Stimulated activated CD4-positive, alpha-beta T cell treated with anti-CD3 and anti-CD28 coated beads, Interleukin-4, amount 100 ng/mL, for 48 hours (primary cell): ENCODE measurements at places on chromosomes 11 and 22.

- DNase-seq, result no peak
Measured at GRCh38 chr11:102332611-102332994, 14.4 kb upstream of the BIRC2 start.

DNA sequence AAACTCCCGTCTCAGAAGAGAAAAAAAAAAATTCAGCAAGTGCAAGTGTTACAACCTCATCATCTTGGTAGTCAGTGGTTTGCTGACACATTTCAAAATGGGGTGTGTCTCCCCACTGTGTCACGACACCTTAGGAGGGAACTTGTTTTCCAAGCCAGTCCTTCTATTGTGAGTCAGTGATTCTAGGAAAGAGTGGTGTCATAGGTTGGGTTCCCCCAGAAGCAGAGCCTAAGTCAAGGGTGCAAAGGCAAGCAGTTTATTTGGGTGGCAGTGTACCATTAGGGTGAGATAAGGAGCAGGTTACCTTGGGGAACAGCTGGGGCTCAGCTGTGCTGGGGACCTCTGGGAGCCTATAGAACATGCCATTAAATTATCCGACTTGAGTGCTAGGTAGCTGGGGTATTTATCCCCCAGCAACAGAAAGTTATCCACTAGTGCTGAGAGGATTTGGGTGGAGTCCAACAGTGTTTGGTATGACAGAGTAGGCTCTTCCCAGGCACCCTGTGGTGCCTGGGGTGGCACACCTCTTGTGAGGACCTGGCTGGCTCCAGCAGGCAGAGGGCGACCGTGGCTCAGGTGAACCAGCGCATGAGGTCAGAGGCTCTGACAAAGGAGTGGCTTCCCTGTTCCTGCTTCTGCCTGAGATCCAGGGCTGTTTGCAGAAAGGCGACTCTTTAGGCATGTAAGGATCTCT is 41.7 kb downstream of the KIAA1671 start:
- peak; percentile 33 for DNase-seq

GRCh38 chr11:102573851-102574250 is 43.3 kb upstream of the MMP7 start:
- DNase-seq, result no peak

GRCh38 chr22:48357196-48357595 is 1470.5 kb downstream of the BRD1 start:
- DNase-seq, result no peak

DNA sequence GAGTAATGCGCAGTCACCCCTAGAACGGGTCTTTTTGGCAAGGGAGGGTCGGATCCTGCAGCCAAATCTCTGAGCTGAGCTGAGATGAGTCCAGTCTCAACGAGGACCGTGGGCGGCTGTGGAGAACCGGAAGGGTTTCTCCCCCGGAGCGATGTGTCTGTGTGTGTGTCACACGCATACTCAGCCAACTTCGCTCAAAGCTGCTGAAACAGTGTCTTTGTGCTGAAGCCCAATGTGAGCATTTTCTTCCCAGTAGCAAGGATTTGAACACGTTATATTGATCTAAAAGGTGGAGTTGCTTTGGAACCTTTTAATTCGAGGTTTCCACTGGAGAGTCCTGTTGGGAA is 1.4 kb upstream of the CELSR1 start:
- DNase-seq, result no peak

DNA sequence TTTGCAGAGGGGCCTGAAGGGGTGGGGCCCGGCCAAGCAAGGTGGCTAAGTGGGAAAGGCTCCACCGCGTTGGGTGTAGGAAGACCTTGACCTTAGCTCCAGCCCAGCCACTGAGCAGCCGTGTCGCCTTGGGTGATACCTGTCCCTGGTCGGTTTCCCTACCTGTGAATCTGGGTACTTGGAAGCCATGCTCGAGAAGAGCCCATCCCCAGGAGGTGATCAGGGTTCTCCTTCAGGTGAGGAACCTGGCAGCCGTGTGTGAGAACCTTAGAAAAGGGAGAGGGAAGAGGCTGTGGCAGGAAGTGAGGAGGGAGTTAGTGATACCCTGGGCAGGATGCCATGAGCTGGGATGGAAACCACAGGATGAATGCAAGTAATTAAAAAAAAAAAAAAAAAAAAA is 21.6 kb downstream of the PPARA start:
- DNase-seq, result no peak

GRCh38 chr11:86938900-86939880 is 16.0 kb downstream of the FZD4 start:
- DNase-seq, result no peak

DNA sequence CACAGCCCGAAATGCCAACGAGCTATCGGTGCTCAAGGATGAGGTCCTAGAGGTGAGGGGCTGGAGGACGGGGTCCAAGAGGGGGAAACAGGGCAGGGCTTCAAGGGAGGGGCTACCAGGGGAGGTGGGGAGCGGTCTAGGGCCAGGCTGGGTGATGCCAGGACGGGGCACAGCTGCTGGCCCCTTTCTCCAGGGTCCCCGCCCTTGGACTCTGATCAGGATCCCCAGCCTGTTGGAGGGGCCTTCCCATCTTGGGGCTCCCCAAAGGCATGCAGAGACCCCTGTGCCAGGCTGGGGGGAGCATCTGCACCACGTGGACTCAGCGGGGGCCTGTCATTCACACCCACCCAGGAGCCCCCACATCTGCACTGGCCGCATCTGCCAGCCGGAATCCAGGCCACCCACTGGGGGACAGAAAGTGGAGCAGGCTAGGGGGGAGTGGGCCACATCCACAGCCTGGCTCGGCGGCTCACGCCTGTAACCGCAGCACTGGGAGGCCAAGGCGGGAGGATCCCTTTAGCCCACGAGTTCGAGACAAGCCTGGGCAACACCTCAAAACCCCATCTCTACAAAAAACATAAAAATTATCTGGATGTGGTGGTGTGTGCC is 18.9 kb downstream of the EPS8L2 start:
- no peak for DNase-seq

- no peak for DNase-seq
Measured at GRCh38 chr22:37627121-37627520, 12.3 kb upstream of the SH3BP1 start.

DNA sequence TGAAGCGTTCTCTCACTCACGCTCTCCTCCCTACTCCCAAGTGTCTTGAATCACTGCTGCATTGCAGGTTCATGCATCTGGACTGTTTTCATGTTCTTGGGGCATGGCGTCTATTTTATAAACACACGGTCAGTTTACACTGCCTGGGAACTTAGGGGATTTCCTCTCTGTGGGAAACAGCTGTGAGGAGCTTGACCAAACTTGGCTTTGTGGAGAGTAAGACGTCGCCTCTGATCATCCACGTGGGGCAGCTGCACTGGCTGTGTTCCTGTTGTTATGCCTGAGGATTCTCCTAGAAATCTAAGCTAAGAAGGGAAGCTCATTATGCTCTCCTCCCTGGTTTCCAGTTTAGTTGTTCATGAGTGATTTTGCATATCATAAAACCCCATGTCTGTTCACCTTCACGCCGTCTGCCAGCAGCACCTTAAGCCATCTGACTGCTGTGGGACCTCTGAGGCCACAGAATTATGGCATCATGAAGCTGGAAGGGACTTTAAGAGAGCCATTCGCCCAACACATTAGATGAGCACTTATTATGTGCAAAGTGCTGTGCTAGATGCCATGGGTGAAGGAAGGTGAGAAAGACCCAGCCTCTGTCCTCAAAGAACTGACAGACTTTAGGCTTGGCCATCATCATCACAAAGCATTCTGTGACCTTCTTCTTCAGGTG is 38.8 kb upstream of the POU2AF1 start:
- DNase-seq, result no peak

- DNase-seq, result no peak
Measured at GRCh38 chr11:8814209-8814922, 96.6 kb upstream of the AKIP1 start.

- no peak for DNase-seq
Measured at GRCh38 chr22:19546680-19547079, 22.5 kb upstream of the CLDN5 start.

- no peak for DNase-seq
Measured at GRCh38 chr11:121889186-121889585, 226.8 kb downstream of the BLID start.

GRCh38 chr11:15884141-15884540 is 472.2 kb downstream of the SOX6 start:
- DNase-seq, result no peak

GRCh38 chr11:34749666-34750659 is 129.1 kb downstream of the EHF start:
- DNase-seq, result no peak

GRCh38 chr11:65340226-65340625 is 6.6 kb downstream of the DPF2 start:
- DNase-seq, result no peak

- DNase-seq, result no peak
Measured at GRCh38 chr11:74780248-74781005, 31.8 kb downstream of the RNF169 start.

DNA sequence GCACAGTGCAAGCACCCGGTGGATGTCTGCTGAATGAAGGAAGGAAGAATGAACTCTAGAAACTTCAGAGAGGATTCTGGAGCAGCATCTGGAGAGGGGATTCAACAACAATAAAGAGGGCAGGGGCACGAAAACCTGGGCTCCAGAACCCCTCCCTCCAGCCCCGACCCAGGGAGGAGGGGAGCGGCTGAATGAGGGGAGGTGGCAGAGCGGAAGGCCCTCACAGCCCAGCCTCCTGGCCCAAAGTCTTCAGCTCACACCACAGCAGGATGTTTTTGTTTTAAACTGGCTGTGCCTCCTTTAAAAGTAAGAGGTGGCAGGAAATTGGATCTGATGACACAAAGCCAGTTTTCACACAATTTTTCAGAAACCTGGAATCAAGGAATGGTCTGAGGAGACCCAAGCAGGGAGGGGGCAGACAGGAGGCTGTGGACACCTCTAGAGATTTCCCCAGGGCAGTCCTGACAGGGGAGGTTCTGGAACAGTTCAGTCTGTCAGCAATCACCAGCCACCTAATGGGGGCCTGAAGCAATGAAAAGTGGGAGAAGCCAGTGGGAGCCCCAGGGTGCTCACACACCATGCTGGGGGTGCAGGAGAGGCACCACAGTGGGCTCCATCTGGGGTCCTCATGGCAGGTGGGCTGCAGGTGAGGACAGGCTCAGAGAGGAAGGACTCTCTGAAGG is 44.4 kb upstream of the TCF20 start:
- no peak for DNase-seq
